ENCODE measurements at places on chromosomes 16 and 17. TPM values are rescaled to one million over a fixed set of nuclear protein-coding genes. Genes with fewer than 3 reads are reported as not detected.

Gene HEATR9
- not detected for total RNA-seq

Gene SOX8
- not detected for total RNA-seq

Gene C17orf107
- not detected for total RNA-seq

Gene FN3KRP
- total RNA-seq, result 27.4 TPM

Gene PRSS33
- total RNA-seq, result not detected

Gene ANKRD40CL
- not detected for total RNA-seq

Gene CCDC182
- total RNA-seq, result not detected

Gene CLCN7
- 84.0 TPM for total RNA-seq

Gene WNT9B
- total RNA-seq, result not detected

Gene UBFD1
- 136 TPM for total RNA-seq

Gene RDM1
- 4.9 TPM for total RNA-seq

Gene PRSS22
- total RNA-seq, result not detected

Gene CFAP97D1
- total RNA-seq, result not detected
